ENCODE measurements at places on chromosomes 7 and 10.

GRCh38 chr10:63977329-63977923 is 456.2 kb downstream of the REEP3 start:
- peak; percentile 68 for DNase-seq

GRCh38 chr10:8071666-8072065 is 17.2 kb downstream of the GATA3 start:
- DNase-seq = no peak

DNA sequence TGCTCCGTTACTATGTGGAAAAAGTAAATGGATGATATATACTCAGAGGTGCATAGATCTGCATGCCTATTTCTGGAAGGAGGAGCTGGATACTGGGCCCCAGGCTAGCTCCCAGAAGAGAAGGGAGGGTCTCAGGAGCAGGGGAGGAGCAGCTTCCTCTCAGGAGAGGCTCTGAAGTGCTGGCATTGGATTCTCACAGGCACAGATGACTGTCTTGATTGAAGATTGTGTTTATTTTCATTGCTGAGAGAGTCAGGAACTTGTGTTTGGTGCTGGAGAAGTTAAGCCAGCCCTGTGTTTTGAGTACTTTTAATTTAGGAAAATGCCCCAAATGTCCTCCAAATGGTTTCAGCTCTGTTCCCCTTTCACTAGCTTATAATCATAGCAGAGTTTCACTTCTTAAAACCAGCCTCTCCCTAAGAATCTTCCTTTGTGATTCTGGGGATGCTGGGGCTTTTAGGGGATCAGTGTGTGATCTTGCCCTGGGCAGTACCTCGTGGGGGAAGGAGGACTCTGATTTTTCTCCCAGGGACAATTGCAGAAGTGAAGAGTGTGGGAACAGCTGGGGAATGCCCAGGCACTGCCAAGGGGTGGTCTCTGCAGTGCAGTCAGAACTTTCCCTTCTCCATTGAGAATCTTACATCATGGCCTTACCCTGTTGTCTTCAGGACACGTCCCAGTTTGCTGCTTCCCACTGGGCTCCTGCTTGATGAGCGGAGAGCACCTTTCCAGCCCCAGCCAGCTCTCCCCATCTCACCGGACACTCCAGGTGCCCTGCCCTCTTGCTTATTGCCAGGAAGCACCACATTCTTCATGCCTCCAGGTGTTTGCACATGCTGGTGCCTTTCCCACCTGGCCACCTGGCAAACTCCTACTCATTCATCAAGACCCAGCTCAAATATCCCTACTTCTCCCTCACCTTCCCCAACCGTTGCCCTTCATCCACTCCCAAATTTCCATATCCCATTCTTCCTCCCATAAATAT is 102.8 kb downstream of the ARHGAP22 start:
- no peak for DNase-seq

DNA sequence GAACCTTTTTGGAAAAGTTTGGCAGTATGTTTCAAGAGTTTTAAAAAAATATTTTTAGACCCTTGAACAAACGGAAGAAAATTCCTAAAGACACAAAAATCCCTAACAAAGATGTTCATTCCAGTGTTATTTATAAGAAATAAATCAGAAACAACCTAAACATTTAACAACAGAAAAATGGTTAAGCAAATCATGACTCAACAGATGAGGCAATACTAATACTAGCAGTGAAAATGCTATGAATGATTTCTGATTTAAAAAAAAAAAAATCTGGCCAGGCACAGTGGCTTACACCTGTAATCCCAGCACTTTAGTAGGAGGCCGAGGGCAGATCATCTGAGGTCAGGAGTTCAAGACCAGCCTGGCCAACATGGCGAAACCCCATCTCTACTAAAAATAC is 61.0 kb downstream of the ARHGAP12 start:
- DNase-seq = no peak

GRCh38 chr7:126557271-126557670 is 695.5 kb downstream of the GRM8 start:
- peak; percentile 7 for DNase-seq
